ENCODE measurements at places on chromosomes 3 and 15. TPM values are rescaled to one million over a fixed set of nuclear protein-coding genes. Genes with fewer than 3 reads are reported as not detected.
A peak's percentile ranks its signal among the peaks of the same experiment; 100 is the strongest.

The INO80 gene
- 20.2 TPM for total RNA-seq

The CASR gene
- not detected for total RNA-seq

The PPIP5K1 gene
- total RNA-seq: 48.5 TPM

- H3K4me1 ChIP-seq: no peaks in the 10 kb centered on the region
- H3K27ac ChIP-seq: no peak overlapping the region
- DNase-seq: no peak
- H3K4me3 ChIP-seq: no peak overlapping the region
- H3K27me3 ChIP-seq: peaks cover 14% of the 10 kb centered on the region
Observed at GRCh38 chr15:35630532-35630931, 84.6 kb upstream of the DPH6 start.

DNA sequence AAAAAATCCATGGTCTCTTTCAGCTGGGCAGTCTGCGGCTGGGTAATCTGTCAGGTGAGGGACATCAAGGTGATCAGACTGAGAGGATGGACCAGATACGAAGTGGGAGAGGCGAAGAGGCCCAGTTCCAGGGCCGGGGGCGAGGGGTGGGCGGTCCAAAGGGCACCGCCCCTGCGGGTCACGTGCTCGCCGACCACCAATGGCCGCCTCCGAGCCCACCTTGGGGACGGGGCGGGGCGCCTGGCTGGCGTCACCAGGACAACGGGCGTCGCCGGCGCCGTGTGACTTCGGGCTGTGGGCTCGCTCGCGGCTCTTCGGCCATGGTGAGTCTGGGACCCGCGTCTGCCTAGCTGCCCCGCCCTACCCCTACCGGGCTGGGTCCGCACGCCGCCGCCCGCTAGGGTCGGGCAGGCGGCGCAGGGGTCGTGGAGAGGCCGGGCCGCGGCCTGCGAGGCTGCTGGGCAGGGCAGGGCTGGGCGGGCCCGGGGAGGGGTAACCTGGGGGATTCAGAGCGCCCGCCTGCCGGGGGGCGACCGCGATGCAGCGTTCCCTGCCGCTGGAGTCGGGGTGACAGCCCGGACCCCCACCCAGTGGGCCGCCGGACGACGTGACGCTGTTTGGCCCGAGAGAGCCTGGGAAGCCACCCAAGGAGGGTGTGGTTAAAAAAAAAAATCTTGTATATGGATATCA is at the start of gene FBXL2:
Gene FBXL2 (plus strand): TSS at position 250 of the 690 bp plus-strand sequence. CDS start 71 bp downstream, at position 321.
- peaks cover 32% of the 10 kb centered on the region for H3K27me3 ChIP-seq
- H3K4me1 ChIP-seq: no peaks in the 10 kb centered on the region
- peak; percentile 48 for DNase-seq
- peak within 1 kb of the TSS; percentile 52 for H3K4me3 ChIP-seq
- no peak within 1 kb of the TSS for H3K27ac ChIP-seq
- H3K36me3 ChIP-seq: no peaks in the 10 kb centered on the region

DNA sequence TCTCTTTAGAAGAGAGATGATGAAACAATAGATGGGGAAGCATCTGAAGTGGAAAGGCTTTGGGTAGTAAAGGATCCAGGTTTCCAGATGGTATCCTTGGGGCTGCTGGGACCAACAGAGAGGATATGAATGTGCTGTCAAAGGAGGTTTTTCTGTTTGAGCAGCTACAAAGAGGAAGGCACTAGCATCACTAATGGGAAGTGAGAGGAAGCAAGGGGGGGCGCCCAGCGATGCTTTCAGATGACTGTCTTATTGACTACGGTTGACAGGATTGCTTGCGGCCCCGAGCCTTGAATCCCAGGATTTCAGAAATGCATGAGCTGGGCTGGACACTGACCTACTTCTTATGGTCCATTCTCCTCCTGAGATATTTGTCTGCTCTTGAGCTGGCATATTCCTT is 103.8 kb upstream of the GALNT15 start:
- no peak for DNase-seq
- no peaks in the 10 kb centered on the region for H3K27me3 ChIP-seq

- no peak overlapping the region for H3K4me3 ChIP-seq
- H3K27me3 ChIP-seq: no peaks in the 10 kb centered on the region
- H3K27ac ChIP-seq: no peak overlapping the region
- no peak for DNase-seq
Observed at GRCh38 chr3:63855333-63855940, 8.2 kb downstream of the THOC7 start.

GRCh38 chr3:73453666-73454065 is 171.1 kb downstream of the PDZRN3 start:
- no peaks in the 10 kb centered on the region for H3K36me3 ChIP-seq
- no peak overlapping the region for H3K4me3 ChIP-seq
- no peak for DNase-seq
- peaks cover 2% of the 10 kb centered on the region for H3K27me3 ChIP-seq
- H3K27ac ChIP-seq: no peak overlapping the region

DNA sequence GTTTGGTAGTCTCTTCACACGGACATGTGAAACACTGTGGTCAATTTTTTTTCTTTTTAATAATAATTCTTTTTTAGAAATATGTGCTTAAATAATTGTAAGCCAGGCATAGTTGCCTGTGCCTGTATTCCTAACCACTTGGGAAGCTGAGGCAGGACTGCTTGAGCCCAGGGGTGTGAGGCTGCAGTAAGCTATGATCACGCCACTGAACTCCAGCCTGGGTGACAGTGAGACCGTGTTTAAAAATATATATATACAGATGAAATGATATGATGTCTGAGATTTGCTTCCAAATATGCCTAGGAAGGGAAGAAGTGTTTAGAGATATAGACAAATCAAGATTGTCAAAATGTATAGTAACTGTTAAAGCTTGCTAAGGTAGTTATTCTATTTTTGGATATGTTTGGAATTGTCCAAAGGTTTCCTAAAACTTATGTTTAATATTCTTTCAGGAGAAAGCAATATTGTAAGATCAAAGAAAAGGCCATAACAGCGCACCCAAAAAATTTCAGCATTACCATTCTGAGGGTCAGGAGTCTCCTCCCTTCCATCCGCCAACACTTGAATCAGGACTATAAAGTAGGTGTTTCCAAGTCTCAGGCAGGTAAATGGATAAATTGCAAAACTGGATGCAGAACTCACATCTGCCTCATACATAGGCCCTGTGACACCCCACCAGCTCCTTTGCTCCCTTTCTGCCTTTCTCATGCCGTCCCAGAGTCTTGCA is 532 bp upstream of the SELENOT start:
- no peak for DNase-seq
- peak overlapping the region; percentile 97 for H3K27ac ChIP-seq
- H3K36me3 ChIP-seq: peaks cover 35% of the 10 kb centered on the region
- H3K4me1 ChIP-seq: peaks cover 52% of the 10 kb centered on the region

DNA sequence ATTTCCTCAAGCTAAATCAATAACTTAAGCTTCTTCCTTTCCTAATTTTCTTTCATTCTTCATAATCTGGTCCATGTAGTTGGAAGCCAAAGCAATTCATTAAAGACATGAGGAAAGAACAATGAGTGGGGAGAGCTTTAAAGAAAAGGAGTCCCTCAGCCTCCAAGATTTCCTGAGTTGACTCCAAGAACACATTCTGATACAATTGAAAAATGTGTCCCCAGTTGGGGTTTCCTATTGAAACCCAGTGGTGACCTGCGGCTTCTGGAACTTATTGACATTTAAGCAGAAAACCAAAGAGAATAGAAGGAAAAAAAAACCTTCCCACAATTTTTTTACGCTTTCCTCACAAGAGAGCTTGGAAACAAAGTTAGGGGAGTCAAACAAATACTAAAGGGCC is 37.0 kb downstream of the ATP8B4 start:
- no peak overlapping the region for H3K27ac ChIP-seq
- no peak for DNase-seq
- H3K4me1 ChIP-seq: no peaks in the 10 kb centered on the region
- H3K36me3 ChIP-seq: no peaks in the 10 kb centered on the region
- H3K4me3 ChIP-seq: no peak overlapping the region
- no peaks in the 10 kb centered on the region for H3K27me3 ChIP-seq

DNA sequence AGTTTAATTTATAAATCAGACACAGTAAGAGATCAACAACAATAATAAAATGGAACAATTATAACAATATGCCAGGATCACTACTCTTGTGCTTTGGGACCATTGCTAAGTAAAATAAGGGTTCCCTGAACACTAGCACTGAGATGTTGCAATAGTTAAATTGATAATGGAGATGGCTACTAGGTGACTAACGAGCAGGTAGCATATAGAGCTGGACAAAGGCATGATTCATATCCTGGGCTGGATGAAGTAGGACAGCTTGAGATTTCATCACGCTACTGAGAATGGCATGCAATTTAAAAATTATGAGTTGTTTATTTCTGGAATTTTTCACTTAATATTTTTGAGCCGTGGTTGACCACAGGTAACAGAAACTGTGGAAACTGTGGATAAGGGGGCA is 20.7 kb upstream of the MYZAP start:
- no peak for DNase-seq
- H3K27me3 ChIP-seq: peaks cover 15% of the 10 kb centered on the region
- H3K36me3 ChIP-seq: no peaks in the 10 kb centered on the region
- H3K4me3 ChIP-seq: no peak overlapping the region

- H3K4me3 ChIP-seq: no peak overlapping the region
- peaks cover 4% of the 10 kb centered on the region for H3K4me1 ChIP-seq
- DNase-seq: peak; percentile 12
Observed at GRCh38 chr15:75835990-75836958, 7.0 kb upstream of the UBE2Q2 start.

- H3K4me1 ChIP-seq: peaks cover 11% of the 10 kb centered on the region
- no peak overlapping the region for H3K27ac ChIP-seq
- peaks cover 11% of the 10 kb centered on the region for H3K27me3 ChIP-seq
- peak overlapping the region; percentile 59 for H3K4me3 ChIP-seq
Observed at GRCh38 chr15:72318408-72318942, 1.5 kb downstream of the CELF6 start.

GRCh38 chr3:96319166-96319565 is 495.2 kb upstream of the EPHA6 start:
- H3K4me1 ChIP-seq: no peaks in the 10 kb centered on the region
- H3K4me3 ChIP-seq: no peak overlapping the region
- no peaks in the 10 kb centered on the region for H3K27me3 ChIP-seq
- no peak overlapping the region for H3K27ac ChIP-seq
- DNase-seq: no peak

All from activated CD8-positive, alpha-beta T cell treated with anti-CD3 and anti-CD28 coated beads for 36 hours (primary cell).